ENCODE measurements at places on chromosomes 13 and 19.

- H3K4me1 ChIP-seq: peaks cover 1% of the 10 kb centered on the region
- no peaks in the 10 kb centered on the region for H3K27me3 ChIP-seq
- H3K36me3 ChIP-seq: peaks cover 4% of the 10 kb centered on the region
- no peak overlapping the region for H3K4me3 ChIP-seq
- H3K27ac ChIP-seq: no peak overlapping the region
- no peak for DNase-seq
Observed at GRCh38 chr13:30404207-30404606, 18.1 kb upstream of the UBE2L5 start.

- H3K36me3 ChIP-seq: no peaks in the 10 kb centered on the region
- no peak overlapping the region for H3K4me3 ChIP-seq
- DNase-seq: no peak
- no peaks in the 10 kb centered on the region for H3K27me3 ChIP-seq
Observed at GRCh38 chr13:105788530-105788929, 746.9 kb downstream of the EFNB2 start.

DNA sequence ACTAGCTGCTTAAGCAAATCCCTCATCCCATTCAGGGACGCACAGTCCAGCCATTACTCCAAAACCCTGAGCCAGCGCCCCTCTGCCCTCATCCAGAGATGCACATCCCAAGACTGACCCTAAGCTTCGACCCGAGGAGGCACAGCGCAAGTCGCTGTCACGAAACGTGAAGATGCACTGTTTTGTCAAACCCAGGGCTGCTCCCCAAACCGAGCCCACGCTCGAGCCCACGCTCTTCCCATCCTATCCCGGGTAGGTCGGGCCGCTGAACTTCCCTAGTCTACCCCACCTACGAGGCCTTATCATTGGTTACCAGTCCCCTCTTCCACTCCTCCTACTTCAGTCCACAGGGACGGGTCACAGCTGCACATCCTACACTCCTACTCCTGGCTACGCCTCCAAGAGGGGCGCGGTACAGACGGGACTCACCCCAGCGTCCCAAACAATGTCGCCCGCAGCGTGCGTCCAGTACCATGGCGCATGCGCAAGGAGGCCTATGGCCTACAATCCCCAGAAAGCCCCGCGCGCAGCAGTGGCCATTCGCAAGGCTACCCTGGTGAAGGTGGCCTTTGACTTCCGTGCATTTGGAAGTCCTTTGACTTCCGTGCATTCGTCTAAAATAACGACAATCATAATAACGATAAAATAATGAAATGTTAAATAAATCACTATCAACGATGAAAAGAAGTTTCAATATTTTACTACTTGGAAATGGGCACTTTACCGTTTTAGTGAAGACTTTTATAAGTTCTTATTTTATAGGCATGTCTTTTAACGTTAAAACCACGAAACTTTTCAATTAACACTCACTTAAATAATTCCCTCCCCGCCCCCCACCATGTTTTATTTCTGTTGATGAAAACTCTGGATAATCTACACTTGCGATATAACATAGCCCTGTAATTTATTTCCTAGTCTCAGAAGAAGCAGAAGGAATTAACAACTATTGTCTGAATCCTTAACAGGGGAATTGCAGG is at the start of gene ZNF285:
ZNF285 (minus strand) TSS at position 470 of the 977 bp plus-strand sequence. CDS start 4,395 bp downstream, outside the sequence.
- H3K4me3 ChIP-seq: peak within 1 kb of the TSS; percentile 94
- H3K36me3 ChIP-seq: peaks cover 4% of the 10 kb centered on the region
- peak within 1 kb of the TSS; percentile 66 for H3K27ac ChIP-seq
- peak; percentile 96 for DNase-seq
- peaks cover 3% of the 10 kb centered on the region for H3K27me3 ChIP-seq

GRCh38 chr13:22103046-22104027 is 432.5 kb downstream of the FGF9 start:
- no peak overlapping the region for H3K4me3 ChIP-seq
- peaks cover 5% of the 10 kb centered on the region for H3K36me3 ChIP-seq
- no peaks in the 10 kb centered on the region for H3K4me1 ChIP-seq
- no peak for DNase-seq

DNA sequence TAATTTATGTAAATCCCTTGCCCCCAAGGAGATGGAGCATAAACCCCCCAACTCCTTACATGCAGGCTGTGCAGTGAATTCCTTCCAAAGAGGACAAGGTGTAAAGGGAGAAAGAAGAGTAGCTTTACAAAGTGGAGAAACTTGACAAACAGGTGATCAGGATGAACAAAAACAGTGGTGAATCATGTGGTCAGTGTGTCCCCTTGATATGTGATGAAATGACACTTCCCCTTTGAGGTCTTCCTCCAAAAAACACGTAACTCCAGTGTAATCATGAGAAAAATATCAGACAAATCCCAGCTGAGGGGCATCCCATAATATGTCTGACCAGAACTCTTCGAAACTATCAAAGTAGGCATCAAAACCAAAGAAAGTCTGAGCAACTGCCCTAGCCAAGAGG is 29.5 kb upstream of the AKT2 start:
- H3K27me3 ChIP-seq: no peaks in the 10 kb centered on the region
- DNase-seq: no peak
- no peak overlapping the region for H3K4me3 ChIP-seq
- no peaks in the 10 kb centered on the region for H3K36me3 ChIP-seq

DNA sequence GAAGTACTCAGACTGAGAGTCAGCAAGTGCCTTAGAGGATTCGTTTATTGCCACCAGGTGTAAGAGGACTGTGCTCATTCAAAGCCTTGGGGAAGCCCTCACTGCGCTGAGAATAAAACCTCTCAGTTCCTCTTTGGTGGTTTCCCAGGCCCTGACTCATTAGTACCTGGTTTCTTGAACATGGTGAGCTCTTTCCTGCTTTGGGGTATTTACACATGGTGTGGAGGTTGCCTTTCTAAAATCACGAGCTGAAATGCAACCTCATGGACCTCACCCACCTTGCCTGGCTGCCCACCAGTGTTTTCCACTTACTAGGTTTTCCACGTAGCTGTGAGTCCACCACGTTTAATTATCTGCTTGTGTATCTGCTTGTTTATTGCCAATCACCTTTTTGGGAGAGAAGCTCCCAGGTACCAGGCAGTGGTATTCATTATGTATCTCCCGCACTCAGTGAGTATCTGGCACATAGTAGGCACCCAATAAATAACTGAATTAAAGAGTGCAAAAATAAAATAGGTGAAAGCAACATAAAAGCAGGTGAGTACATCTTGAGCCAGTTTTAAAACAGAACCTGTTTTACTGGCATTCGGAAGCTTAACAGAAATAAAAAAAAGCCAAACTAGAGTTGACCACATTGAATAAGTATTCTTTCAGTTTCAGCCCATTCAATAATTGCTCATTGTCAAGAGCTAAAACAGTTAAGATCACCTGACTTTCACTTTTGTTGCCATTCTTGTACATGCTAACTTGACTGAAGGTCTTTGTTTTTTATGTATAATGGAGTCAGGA is 533.0 kb downstream of the MYO16 start:
- no peaks in the 10 kb centered on the region for H3K36me3 ChIP-seq
- peaks cover 12% of the 10 kb centered on the region for H3K4me1 ChIP-seq
- H3K4me3 ChIP-seq: no peak overlapping the region
- H3K27ac ChIP-seq: no peak overlapping the region
- DNase-seq: no peak

DNA sequence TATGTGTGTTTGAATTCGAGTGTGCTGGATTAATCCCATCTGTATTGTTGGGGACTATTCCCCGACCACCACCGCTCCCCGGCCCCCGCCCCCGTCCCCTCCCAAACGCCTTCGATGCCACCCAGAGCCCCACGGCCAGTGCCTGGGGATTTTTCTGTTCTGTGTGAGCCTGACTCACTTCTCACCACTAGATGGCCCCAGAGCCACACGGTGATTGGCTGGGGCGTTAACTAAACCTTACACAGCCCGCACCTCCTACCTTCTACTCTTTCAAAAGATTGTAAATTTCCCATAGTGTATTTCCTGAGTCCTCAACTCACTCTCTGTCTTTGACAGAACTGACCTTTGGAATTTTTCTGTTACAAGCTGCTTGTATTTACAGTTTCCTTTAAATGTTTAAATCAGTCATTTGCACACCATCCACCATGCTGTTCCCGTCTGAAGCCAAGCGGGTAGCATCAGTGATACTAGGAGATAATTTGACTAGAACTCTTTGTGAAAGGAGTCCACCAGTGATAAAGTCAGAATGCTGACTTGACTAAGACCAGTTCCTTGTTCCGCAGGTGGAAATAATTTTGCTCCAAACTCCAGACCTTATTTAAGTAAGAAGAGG is 61.4 kb downstream of the RFX2 start:
- H3K27ac ChIP-seq: no peak overlapping the region
- DNase-seq: peak; percentile 57
- peak overlapping the region; percentile 54 for H3K4me3 ChIP-seq
- peaks cover 23% of the 10 kb centered on the region for H3K4me1 ChIP-seq

All from HFFc6 (cell line).